ENCODE measurements at places on chromosomes 3 and 15. TPM values are rescaled to one million over a fixed set of nuclear protein-coding genes. Genes with fewer than 3 reads are reported as not detected.
A peak's percentile ranks its signal among the peaks of the same experiment; 100 is the strongest.

Gene TFDP2
- total RNA-seq: 134 TPM

Gene RAD51
- total RNA-seq: 0.92 TPM

Gene RYR3
- 5.0 TPM for total RNA-seq

Gene TRIM71
- total RNA-seq: not detected

DNA sequence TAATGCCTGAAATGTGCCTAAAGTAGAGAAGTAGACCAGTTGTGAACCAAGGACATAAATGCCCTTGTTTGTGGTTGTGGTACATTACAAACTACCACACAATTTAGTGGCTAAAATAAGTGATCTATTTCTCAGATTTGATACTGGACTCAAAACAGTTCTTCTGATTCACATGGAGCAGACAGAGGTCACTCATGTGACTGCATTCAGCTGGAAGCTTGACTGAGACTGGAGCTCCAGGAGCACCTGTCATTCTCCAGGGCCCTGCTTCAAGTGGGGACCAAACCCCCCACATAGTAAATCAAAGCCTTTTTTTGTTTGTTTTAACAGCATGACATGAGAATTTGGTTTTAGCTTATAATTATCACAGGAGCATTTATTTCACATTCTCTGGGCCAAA is 301.2 kb downstream of the OXSM start:
- H3K27ac ChIP-seq: peak overlapping the region; percentile 13
- no peak overlapping the region for H3K4me3 ChIP-seq
- peaks cover 14% of the 10 kb centered on the region for H3K4me1 ChIP-seq
- no peak for DNase-seq
- no peaks in the 10 kb centered on the region for H3K36me3 ChIP-seq
- no peaks in the 10 kb centered on the region for H3K27me3 ChIP-seq

GRCh38 chr15:68285259-68285980 is 7.9 kb downstream of the FEM1B start:
- no peak overlapping the region for H3K4me3 ChIP-seq
- DNase-seq: no peak
- no peaks in the 10 kb centered on the region for H3K27me3 ChIP-seq

- H3K4me3 ChIP-seq: no peak overlapping the region
- no peak overlapping the region for H3K27ac ChIP-seq
- no peaks in the 10 kb centered on the region for H3K27me3 ChIP-seq
- no peak for DNase-seq
- H3K36me3 ChIP-seq: no peaks in the 10 kb centered on the region
Observed at GRCh38 chr3:156317462-156318074, 197.2 kb downstream of the KCNAB1 start.

DNA sequence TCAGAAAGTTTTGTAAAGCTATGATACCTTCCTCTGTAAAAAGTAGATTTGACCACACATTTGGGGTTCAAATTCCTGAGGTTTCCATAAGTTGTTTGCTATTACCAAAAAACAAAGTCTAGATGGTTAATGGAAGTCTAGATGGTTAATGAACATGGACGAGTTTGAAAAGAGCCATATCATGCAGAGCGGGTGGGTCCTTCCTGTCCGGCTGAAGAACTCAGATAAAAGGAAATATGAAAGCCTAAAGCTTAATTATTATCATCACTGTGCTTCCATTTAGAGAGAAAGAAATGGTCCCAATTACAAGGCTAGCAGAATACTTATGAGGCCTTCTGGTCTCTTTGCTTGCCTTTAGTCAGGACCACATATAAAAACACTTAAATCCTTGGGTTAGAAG is 132.1 kb upstream of the SATB1 start:
- H3K4me3 ChIP-seq: no peak overlapping the region
- H3K27me3 ChIP-seq: no peaks in the 10 kb centered on the region
- no peaks in the 10 kb centered on the region for H3K36me3 ChIP-seq
- DNase-seq: no peak
- H3K27ac ChIP-seq: no peak overlapping the region
- no peaks in the 10 kb centered on the region for H3K4me1 ChIP-seq

- no peak for DNase-seq
- no peak overlapping the region for H3K4me3 ChIP-seq
- H3K36me3 ChIP-seq: no peaks in the 10 kb centered on the region
- H3K27me3 ChIP-seq: no peaks in the 10 kb centered on the region
- no peak overlapping the region for H3K27ac ChIP-seq
- H3K4me1 ChIP-seq: no peaks in the 10 kb centered on the region
Observed at GRCh38 chr3:161043336-161044035, 61.7 kb downstream of the B3GALNT1 start.

DNA sequence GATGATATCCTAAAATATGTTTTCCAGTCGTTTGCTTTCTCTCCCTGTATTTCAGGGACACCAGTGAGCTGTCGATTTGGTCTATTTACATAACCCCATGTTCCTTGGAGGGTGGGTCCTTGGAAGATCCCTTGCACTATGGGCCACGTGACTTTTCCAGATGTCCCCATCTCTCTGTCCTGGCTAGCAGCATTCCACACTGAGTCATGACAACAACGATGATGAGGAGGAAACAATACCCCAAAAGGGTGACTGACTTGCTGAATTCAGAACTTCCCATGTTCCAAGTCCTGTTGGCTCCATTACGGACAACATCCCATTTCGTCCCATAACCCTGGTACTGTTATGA is 134.3 kb downstream of the NSMCE3 start:
- H3K36me3 ChIP-seq: no peaks in the 10 kb centered on the region
- H3K4me3 ChIP-seq: no peak overlapping the region
- no peaks in the 10 kb centered on the region for H3K4me1 ChIP-seq
- no peak for DNase-seq

All from esophagus muscularis mucosa (tissue), 4 donors.